ENCODE measurements at places on chromosomes 13 and 19. TPM values are rescaled to one million over a fixed set of nuclear protein-coding genes. Genes with fewer than 3 reads are reported as not detected.

Gene ZNF285
- polyA plus RNA-seq, result 4.4 TPM

Gene CPAMD8
- 0.38 TPM for polyA plus RNA-seq

Gene TMEM145
- polyA plus RNA-seq, result not detected

Gene PLIN4
- 0.07 TPM for polyA plus RNA-seq

Gene FAM174C
- polyA plus RNA-seq, result 16.6 TPM

Gene SIGLEC14
- not detected for polyA plus RNA-seq

Gene GNA15
- polyA plus RNA-seq, result not detected

Gene PAF1
- polyA plus RNA-seq, result 60.5 TPM

Gene ITGBL1
- 17.1 TPM for polyA plus RNA-seq

Gene SHANK1
- 2.4 TPM for polyA plus RNA-seq

Gene ZNF814
- 5.4 TPM for polyA plus RNA-seq

Gene ZNF234
- polyA plus RNA-seq, result 6.5 TPM

Gene RYR1
- not detected for polyA plus RNA-seq

Gene LGALS14
- not detected for polyA plus RNA-seq

Gene AMER2
- polyA plus RNA-seq, result not detected

Gene ZNF177
- polyA plus RNA-seq, result 2.3 TPM

Gene VPS36
- polyA plus RNA-seq, result 20.5 TPM

Gene ELSPBP1
- polyA plus RNA-seq, result not detected

Gene SBSN
- 2.1 TPM for polyA plus RNA-seq

Gene CYP2A7
- not detected for polyA plus RNA-seq

Gene SLC25A41
- not detected for polyA plus RNA-seq

Gene CLDN10
- polyA plus RNA-seq, result not detected

Measured in AG04450 (cell line).